Heart right ventricle (tissue), 16 donors: ENCODE measurements at places on chromosomes 4 and X. TPM values are rescaled to one million over a fixed set of nuclear protein-coding genes. Genes with fewer than 3 reads are reported as not detected.
A peak's percentile ranks its signal among the peaks of the same experiment; 100 is the strongest.

DNA sequence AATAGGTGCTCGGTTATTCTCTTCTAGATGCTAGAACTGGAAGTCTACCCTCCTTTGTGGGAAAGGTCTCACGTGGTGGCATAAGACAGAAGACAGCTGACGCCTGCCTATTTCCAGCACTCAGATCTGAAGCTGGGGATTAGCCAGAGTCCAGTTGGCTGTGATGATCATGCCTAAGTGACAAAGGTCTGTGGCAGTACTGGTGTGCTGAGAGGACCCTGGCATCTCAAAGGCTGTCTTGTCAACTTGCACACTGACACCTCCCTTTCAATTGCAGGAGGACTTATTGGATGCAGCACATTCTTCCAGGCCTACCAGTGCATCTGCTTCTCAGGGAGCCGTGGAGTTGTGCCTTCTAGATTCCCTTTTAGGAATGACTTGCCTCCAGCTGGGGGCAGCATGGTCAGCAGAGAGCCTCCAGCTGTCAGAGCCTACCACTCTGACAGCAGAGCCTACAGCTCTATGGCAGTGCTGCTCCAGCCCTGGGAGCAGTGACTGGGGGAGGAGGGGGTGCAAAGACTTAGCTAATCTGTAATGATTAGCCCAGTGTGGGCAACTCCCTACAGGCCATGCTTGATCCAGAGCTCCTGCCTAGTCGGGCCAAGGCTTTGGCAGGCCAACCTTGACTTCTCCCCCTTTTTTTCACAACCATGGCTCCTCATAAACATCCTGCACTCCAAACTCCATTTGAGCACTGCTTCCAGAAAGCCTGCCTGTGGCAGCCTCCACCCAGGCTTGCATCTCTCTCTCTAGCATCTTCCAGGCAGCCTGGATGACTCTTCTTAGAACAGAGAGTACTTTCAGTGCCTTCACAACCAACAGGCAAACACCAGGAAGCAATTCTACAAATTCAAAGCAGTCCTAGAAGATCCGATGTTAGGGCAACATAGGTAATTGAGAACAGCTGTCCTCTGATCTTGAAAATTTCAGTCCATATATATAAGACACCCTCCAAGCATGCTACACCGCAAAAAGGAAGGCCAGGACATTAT lies 13.8 kb upstream of the FGFBP2 start:
- no peak for DNase-seq

DNA sequence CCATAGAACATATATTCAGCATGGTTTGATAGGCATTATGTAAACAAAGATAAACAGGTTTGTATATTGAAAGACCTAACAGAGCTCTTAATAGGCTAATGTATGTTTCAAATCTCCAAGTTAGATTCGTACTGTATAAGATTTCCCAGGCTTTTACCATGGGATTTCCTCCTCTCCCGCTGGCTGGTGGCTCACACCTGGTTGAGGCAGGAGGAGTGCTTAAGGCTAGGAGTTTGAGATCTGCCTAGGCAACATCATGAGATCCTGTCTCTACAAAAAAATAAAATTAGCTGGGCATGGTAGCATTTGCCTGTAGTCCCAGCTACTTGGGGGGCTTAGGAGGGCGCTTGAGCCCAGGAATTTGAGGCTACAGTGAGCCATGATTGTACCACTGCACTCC lies 5.4 kb downstream of the CPE start:
- DNase-seq: no peak

- DNase-seq: no peak
Measured at GRCh38 chrX:147485207-147485606, 426.5 kb upstream of the FMR1 start.

GRCh38 chr4:55311792-55312488 lies 34.1 kb upstream of the SRD5A3 start:
- no peak for DNase-seq

DNA sequence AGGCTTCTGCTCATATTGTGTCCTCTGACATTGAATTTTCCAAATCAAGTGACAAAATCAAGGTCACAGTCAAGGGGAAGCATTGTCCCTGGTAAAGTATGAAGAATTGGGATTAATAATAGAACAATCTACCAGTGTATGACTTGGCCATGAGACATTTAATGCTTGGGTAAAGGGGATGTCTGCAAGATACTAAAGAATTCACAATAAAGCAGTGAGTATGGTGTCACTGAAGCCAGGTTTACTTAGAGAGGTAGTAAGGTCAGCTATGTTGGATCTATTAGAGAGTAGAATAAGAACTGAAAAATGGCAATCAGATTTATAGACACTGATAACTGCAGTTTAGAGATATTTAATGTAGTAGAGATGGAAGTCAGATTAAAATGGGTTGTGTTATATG lies 349.2 kb downstream of the BMPR1B start:
- DNase-seq: no peak

DNA sequence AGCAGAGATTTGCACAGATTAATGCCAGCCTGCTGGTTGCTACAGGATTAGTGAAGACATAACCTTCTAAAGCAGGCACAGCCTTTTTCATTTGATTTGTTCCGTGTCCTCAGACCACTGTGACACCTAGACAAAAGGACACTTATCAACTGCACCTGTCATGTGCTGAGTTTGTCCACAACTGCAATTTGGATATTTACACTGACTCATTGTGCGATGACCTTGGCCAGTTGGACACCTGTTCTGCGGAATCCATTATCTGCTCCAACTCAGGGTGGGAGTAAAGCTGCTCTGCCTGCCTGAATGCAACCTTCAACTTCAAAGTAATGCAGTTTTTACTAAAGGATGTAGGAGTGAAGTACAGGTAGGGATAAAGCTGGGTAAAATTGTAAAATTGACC lies 4.1 kb upstream of the NR0B1 start:
- no peak for DNase-seq

DNA sequence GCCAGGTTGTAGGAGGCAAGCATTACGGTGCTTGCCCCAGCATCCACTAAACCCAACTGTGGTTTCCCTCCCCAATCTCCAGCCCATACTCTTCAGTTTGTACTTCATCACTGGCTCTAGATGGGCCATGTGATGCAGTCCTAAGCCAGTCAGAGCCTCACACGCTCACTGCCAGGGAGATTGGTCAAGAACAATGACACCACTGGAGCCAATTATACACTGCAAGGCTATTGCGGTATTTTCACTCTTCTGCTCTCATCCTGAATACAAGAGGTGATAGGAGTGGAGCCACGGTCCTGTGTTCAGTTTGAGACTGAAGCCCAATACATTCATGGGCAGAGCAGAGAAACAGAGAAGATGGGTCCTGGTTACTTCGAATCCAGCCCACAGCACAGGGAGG lies 58.4 kb downstream of the SEPSECS start:
- no peak for DNase-seq

DNA sequence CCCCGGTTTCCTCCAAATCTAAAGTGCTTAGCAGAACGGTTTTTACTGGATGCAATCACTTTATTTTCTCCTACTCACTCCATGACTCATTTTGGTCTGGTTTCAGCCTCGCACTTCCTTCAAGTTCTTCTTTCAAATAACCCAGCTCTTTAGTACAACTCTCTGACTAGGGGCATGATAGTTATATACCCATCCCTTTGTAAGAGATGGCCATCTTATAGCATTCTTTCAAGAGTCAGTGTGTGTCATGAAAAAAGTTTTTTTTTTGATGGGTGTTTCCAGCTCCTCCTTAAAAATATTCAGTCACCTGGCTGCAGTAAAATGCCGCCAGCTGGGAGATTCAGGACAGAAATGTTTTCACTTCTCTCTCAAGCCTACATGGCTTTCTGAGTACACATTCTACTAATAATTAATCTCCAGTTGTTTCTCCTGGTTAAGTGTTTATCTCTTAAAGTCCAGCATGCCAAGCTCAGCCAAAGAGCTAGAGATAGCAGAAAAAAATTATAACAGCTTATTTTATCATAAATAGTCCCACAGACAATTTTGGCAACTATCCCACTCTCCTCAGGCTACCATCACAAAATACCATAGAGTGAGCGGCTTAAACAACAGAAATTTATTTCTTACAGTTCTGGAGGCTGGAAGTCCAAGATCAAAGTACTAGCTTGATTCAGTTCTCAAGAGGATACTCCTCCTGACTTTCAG lies 139.3 kb downstream of the GASK1B start:
- peak; percentile 29 for DNase-seq

DNA sequence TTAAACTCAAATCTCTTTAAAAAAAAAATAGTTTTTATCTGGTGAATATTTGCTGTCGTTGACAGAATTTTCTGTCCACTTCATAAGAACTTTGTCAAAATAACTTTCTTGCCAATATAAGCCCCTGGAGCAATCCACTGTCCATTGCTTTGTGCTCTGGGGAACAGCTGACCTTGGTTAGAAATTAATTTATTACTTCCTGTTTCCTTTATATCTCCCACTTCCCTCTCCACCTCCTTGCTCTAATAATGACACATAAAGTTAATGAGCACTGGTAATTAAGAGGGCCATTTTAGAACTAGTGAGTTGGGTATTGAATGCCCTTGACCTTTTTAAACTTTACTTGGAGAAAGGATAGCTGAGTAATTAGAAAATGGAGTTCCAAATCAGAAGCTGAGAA lies 151.3 kb upstream of the LEF1 start:
- no peak for DNase-seq

DNA sequence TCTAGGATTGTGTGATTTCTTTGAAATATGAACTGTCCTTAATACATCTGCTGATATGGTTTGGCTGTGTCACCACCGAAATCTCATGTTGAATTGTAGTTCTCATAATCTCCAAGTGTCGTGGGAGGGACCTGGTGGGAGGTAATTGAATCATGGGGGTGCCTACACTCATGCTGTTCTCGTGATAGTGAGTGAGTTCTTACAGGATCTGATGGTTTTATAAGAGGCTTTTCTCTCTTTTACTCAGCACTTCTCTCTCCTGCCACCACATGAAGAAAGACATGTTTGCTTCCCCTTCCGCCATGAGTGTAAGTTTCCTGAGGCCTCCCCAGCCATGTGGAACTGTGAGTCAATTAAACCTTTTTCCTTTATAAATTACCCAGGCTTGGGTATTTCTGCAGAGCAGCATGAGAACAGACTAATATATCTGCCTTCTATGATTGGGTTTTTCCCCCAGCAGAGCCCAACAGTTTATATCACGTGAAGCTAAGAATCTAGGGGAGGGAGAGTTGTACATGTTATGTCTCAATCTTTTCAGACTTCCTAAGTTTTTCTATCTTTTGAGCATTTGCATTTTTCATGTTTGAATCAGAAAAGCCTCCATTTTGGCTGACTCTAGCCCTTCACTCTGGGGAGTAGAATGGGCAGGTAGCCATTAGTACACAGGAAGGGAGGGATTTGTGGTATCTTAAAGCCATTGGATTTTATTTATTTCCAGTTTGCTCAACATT lies 58.9 kb downstream of the PLAC1 start:
- DNase-seq: no peak

DNA sequence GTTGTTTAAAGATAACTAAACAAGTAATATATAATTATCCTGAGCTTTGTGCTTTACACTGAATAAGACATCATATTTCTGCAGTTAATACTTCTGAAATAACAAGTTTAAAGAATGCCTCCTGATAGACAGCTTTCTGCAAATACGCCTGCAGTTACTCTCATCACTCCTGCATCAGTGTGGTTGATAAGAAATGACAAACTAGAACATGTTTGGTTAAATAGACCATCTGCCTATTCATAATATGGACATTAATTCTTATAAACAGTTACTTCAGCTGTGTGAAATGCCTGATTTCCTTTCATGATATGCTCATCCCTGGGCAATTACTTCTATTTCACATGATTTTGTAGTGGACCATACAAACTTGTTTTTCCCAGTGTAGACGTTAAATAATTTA lies 7.0 kb upstream of the TENM3 start:
- no peak for DNase-seq

GRCh38 chrX:8201896-8202331 lies 30.8 kb upstream of the VCX2 start:
- DNase-seq: peak; percentile 9

DNA sequence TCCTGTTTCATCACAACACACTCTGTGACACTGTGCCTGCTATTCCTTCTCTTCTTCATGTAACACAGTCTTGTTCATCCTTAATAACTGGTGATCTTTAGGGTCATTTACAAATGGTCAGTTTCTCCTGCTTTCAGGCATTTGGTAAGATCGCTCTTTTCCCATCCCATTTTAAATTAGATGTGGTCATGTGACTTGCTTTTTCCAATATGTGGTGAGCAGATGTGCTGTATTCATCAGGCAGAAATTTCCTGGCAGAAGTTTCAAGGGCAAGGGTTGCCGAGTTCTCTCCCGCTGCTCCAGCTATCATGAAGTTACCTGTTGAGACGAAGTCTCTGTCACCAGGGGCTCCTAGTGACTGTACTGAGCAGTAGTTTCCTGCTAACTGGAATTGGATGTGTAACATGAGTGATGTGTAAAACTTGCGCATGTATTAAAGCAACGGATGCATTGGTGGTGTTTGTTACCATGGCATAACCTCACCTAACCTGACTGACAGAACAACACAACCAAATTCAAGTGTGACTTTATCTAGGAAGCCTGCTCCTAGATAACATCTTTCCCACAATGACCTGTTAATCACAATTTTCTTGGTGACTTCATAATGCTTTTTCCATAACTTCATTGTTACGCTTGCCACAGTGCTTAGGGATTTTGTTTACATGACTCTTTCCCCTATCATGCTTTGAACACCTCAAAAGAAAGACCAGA lies 29.5 kb upstream of the BMPR1B start:
- no peak for DNase-seq

GRCh38 chrX:153981771-153982533 lies 9.4 kb downstream of the TMEM187 start:
- DNase-seq: peak; percentile 42

DNA sequence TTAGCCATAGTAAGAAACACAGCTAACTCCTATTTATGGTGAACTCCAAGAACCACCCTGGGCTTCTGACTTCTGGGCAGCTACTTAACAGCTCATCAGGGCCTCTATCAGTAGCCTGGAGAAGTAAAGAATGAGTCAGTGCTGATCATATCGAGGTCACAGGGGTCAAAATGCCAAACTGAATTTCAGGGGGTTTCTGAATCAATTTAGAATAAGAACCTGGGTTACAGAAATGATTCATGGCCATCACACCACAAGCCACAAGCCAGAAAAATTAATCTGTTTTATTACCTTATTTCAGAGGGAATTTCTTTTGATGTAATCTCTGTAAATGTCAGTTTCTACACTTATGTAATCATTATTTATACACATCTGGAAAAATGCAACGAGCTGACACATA lies 64.4 kb downstream of the CHST7 start:
- no peak for DNase-seq

- no peak for DNase-seq
Measured at GRCh38 chr4:116070283-116070682, 956.9 kb upstream of the NDST4 start.

- DNase-seq: no peak
Measured at GRCh38 chr4:1080432-1080831, 32.9 kb downstream of the RNF212 start.

DNA sequence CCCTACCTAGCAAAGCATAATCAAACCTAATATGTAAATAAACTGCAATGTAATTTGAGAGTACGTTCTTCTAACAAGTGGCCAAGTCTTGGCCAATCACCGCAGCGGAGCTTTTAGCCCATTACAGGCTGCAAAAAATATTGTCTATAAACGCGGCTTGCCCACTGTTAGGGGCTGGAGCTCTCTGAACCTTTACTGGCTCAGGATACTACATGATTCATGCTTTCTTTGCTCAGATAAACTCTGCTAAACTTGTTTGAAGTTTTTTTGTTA lies 990 bp upstream of the HADH start:
- DNase-seq: no peak

Gene HAND2
- 90.7 TPM for polyA plus RNA-seq

Gene MOB1B
- 6.0 TPM for polyA plus RNA-seq

Gene CAPN6
- not detected for polyA plus RNA-seq

Gene ATP2B3
- not detected for polyA plus RNA-seq

Gene CHST7
- 27.7 TPM for polyA plus RNA-seq

Gene ANK2
- polyA plus RNA-seq: 29.7 TPM

Gene ARSJ
- 0.52 TPM for polyA plus RNA-seq
